Activated CD8-positive, alpha-beta memory T cell treated with anti-CD3 and anti-CD28 coated beads for 24 hours (primary cell): ENCODE measurements at places on chromosomes 4 and X.

GRCh38 chr4:3418029-3418762 is 23.6 kb upstream of the HGFAC start:
- no peak for DNase-seq

GRCh38 chr4:98958065-98958464 is 29.1 kb upstream of the EIF4E start:
- DNase-seq: no peak

- no peak for DNase-seq
These were observed 120.3 kb downstream of the ARHGAP24 start for GRCh38 chr4:85595098-85595775.

GRCh38 chrX:69493193-69493592 is 10.9 kb upstream of the NALF2 start:
- DNase-seq: no peak

DNA sequence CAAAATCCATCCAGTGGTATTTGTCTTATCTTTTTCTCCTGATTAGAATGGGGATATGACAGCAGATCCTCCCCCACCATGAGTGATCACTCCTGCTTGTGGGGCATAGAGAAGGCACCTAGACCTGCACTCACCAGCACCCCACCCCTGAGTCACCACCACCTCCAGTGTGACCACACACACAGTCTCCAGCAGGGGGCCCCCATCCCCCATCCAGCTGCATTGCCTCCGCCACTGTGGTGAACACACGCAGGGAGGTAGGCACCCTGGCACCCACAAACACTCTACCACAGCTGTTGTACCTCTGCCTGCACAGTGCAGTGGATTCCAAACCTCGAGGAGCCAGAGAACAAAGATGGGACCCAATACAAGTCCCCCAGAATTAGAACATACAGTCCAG is 9.0 kb upstream of the MAGEA8 start:
- peak; percentile 87 for DNase-seq
